Naive thymus-derived CD8-positive, alpha-beta T cell (primary cell): ENCODE measurements at places on chromosomes 5 and 9. TPM values are rescaled to one million over a fixed set of nuclear protein-coding genes. Genes with fewer than 3 reads are reported as not detected.

Gene OSMR
- total RNA-seq, result not detected

DNA sequence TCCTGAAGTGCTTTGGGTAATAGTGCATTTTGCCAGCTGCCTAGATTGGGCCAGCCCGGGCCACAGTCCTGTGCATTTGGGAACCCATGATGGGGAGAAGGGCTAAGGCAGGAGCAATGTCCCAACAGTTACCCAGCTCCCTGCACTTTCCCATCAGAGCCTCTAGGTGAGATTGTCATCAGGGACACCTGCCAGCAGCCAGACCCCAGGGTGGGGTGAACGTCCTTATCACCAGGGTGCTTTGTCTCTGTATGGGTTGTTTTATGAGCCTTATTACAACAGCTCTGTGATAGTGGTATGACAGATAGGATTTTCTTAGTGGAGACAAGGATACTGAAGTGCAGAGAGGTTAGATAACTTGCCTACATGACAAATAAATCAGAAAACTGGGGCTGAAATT, 365.7 kb downstream of the OSTF1 start:
- no peak for DNase-seq

DNA sequence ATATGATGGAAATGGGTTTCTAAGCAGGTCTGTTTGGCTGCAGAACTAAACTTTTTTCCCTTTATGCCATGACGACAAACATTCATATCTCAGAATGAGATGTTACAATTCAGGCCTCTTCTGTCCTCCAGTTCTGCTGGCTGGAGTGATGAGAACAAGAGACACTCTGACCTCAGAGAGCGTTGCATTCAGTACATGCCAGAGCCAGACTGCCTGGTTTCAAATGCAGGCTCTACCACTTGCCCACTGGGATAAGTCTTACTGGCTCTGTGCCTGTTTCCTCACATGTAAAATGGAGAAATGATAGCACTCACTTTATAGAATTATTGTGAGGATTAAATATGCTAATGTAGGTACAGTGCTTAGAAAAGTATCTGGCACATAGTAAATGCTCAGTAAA, 24.8 kb upstream of the TOMM5 start:
- DNase-seq, result no peak

DNA sequence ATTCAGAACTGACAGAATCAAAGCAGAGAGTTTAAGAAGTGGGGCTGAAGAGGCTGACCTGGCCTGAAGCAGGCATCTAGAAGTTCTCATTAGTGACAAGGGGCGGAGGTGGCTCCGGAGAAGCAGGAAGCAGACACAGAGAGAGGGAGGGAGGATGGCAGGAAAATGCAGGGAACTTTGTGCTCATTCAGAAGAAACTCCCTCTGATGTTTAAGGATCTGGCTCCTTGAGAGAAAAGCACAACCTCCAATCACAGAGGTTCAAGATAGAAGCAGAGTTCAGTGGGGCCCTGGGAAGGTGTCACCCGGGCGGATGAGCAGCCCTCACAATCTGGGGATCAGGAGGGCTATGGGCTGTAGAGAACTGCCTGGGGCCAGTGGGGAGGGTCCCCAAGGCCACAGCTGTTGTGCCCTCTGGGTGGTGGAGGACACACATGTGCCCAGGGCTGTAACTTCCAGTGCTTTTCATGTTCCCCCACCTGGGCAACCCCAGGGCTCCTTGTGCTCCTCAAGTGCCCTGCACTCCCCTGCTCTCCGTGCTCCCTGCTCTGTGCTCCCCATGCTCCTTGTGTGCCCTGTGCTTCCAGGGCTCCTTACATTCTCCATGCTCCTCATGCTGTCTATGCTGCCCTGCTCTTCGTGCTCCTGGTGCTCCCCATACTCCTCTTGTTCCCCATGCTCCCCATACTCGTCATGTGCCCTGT, 51.4 kb downstream of the TRIP13 start:
- DNase-seq, result no peak
